Calu3 (cell line): ENCODE measurements at places on chromosomes 3 and 15.

DNA sequence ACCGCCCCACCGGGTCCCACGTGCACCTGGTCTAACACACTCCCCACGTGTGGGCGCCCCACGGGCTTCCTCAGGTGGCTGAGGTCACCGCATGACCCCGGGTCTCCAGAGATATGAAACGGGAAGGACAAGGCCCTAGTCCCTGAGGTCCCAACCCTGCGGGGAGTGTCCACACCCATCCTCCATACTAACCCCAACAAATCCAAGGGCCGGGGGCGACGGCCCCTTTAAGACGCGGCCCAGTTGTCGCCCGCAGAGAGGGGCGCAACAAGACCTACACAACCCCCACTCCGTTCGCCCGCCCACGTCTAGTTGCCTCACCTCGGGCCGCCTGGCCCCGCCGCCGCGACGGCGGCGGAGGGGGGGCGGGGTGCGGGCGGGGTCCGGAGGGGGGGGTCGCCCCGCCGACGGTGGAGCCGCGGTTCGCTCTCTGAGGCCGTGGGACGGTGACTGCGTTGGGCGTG, 396 bp downstream of the INO80 start:
- peak; percentile 40 for DNase-seq

- no peak for DNase-seq
Observed at GRCh38 chr15:38886315-38887163, 321.9 kb upstream of the RASGRP1 start.

DNA sequence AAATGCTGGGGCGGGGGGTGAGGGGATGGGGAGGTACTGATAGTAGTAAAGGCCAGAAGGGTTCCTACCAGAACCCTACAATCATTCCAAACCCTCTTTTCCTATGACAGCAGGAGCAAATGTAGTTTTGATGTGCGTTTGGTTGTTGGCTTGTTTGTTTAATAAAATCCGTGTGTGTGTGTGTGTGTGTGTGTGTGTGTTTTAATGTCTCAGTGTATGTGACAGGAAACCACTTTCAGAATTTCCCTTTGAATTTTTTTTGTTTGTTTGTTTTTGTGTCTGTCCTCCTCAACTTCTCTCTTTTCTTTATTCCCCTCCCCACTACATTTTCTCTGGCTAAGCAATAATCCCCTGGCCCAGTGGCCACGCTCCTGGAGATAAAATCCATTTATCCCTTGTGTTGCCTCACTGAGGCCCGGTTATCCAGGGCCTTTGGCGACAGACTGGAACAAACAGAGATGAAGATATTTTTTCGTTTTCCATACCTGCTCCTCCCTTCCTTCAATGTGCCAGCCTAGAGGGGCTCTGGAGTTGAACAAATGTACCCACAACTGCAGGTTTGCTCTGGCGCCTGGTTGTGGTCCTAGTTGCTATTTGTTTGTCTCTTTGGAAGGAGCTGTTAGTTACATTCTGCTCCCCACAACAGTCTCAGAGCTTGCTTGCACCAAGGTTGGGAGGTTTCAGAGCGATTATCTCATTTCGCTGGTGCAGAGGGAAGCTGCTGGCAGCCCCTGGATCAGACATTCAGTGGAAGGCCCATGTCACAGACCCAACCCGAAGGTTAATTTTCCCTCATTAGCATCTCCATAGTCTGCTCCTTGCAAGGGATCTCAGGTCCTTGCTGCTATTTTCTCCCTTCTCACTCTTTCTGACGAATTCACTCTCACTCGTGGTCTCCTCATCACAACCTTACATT, 17.9 kb downstream of the NR2F2 start:
- DNase-seq = peak; percentile 40

DNA sequence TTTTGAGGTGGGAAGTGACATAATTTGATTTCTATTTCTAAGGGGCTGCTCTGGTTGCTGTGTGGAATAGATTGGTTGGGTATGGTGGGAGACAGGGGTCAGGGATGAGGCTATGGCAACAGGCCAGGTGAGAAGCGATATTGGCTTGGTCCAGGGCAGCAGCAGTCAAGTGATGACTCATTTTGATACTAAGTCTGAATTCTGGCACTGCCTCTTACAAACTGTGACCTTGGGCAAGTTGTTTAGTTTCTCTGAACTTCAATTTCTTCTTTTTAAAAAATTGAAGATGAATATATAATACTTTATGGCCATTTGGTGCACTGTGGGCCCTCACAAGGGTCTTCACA, 40.4 kb upstream of the CLSTN2 start:
- DNase-seq = no peak

DNA sequence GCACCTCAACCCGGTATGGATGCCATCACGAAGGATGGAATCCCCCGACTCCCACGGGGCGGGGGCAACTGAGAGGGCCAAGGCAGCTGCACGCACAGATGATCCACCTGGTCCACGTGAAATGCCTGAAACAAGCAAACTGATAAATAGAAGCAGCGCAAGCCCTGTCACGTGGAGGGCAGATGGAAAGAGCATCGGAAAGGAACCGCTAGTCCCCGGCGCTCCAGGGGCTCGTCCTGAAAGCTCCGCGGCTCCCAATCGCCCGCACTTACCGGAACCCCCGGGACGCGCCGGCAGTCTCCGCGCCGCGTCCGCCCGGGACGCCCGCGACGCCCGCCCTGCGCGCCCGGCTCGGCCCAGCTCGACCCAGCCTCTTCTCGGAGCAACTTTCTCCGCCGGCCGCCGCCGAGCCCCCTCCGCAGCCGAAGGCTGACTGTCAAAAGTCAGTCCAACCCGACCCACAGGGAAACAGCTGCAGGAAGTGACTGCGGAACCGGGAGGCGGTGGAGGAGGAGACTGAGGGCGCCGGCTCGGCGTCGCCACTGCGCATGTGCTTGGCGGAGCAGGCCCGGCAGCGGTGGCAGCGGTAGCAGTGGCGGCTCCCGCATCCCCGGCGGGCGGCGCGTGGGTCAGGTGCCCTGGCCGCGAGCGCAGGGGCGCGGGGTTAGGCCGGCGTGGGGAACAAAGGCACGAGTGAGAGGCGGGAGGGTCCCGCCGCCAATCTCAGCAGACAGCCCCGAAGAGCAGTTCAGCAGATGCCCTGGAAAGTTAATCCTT, at the start of gene ZMAT3:
Gene ZMAT3, minus strand, starts transcription at position 487 of the 777 bp plus-strand sequence. CDS start 4,057 bp downstream, outside the sequence.
- DNase-seq = peak; percentile 90

DNA sequence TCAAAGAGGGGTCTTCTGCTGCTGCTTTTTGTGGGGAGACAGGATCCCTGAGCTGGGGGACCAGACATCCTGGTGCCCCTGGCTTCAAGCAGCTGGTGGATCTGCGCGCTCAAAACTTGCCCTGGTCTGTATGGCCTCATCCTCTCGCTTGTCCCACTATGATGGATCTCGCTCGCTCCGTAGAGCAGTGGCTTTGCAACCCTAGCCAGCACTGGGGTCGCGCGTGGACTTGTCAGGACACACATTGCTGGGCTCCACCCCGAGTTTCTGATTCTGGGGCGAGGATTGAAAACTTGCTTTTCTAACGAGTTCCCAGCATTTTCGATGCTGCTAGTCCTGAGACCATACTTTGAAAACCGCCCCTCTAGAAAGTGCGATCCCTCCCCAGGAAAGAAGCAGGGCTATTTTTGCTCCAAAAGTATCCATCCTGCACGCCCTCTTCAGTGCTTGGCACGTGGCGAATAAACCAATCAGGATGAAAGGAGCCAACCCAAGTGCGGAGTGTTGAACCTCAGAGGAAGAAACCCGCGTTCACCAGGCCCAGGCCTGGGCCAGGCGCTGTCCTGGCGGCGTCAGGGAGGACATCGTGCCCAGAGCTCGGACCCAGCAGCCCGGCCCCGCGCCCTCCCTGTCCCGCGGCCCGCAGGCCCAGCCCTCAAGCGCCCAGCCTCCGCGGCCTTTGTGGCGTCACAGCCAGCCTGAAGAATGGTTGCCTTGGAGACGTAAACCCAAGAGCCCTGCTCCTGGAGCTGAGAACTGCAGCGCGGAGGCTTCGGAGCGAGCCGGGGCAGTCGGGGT, at the start of gene CFAP100:
Gene CFAP100, plus strand, starts transcription at position 731 of the 798 bp plus-strand sequence. CDS start 1,092 bp downstream, outside the sequence.
- no peak for DNase-seq

- DNase-seq = no peak
Observed at GRCh38 chr3:105747696-105748095, 121.1 kb downstream of the CBLB start.

GRCh38 chr15:69854521-69855181, 243.1 kb downstream of the TLE3 start:
- DNase-seq = no peak

- DNase-seq = no peak
Observed at GRCh38 chr3:65893631-65894030, 145.1 kb downstream of the MAGI1 start.

GRCh38 chr3:120682095-120682681, at the start of gene HGD:
HGD (minus strand) TSS chr3:120682239; CDS start chr3:120682111, 128 bp downstream.
- peak; percentile 52 for DNase-seq

- no peak for DNase-seq
Observed at GRCh38 chr3:125053304-125053699, 2.5 kb downstream of the HEG1 start.

DNA sequence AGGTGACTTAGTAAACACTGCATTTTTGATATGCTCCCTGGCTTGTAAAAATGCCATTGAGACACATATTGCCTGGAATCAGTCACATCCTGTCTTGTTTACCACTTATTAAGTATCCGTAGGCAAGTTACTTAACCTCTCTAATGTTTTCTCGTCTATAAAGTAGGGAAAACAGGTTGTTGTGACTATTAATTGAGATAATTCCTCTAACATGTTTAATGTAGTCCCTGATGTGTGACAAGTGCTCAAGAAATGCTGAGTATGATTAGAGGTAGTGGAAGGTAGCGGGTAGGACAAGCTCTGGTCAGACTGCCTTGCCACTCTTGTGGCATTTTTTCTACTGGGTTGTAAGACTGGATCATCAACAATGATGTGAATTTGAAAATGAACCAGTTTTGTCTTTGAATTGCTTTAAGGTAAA, 54.1 kb downstream of the NFKBIZ start:
- DNase-seq = no peak

DNA sequence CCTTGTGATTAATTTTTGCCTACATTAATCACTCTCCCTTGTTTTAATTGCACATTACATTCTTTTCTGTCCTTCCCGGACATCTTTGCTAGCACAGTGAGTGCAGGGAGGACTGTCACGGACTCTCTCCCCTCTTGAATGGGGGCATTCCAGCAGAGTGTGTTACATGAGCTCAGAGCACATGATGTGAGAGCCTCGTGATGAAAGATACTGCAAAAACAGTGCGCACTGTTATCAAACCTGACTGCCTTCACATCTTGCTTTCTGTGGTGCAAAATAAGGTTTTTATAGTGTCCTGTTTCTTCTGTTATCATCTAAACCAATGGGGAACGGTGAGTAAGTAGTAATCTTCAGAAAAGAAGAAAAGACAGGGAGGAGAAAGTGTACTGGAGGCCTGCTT, 167.5 kb downstream of the PGPEP1L start:
- no peak for DNase-seq

DNA sequence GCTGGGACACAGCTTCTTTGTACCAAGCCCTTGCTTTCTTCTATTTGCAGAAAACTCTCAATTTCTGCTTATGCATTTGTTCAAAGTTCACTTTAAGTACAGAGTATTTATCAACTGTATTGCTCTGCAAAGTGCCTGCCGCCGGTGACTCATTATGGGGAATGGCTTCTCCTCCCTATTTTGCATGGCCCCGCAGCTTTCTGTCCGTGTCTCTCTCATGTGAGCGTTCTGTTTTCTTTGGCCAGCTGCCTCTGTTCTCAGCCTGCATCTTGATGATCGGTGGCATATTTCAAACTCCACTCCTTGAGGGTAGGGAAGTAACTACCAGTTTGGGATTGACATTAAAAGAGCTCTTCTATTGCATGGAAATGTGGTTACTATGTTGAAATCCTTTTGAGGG, 28.6 kb upstream of the ST8SIA2 start:
- DNase-seq = no peak

DNA sequence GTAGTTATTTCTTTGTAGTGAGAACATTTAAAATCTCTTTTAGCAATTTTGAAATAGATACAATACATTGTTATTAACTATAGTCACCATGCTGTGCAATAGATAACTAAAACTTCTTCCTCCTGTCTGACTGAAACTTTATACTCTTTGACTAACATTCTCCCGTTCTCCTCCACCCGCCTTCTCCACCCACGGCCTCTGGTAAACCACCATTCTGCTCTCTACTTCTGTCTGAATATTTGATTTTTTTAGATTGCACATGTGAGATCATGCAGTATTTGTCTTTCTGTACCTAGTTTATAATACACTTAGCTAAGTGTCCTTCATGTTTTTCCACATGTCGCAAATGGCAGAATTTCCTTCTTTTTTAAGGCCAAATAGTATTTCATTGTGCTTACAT, 72.8 kb upstream of the RBM5 start:
- DNase-seq = no peak

- DNase-seq = no peak
Observed at GRCh38 chr3:29466442-29466841, 185.6 kb downstream of the RBMS3 start.

GRCh38 chr15:26939398-26939797, 31.6 kb upstream of the GABRG3 start:
- DNase-seq = no peak

- no peak for DNase-seq
Observed at GRCh38 chr3:67384016-67384415, 270.4 kb downstream of the SUCLG2 start.
